NCI-H69 (cell line): ENCODE measurements at places on chromosomes 7 and 10.
A peak's percentile ranks its signal among the peaks of the same experiment; 100 is the strongest.

- DNase-seq: no peak
Measured at GRCh38 chr7:27438881-27439589, 196.4 kb downstream of the EVX1 start.

DNA sequence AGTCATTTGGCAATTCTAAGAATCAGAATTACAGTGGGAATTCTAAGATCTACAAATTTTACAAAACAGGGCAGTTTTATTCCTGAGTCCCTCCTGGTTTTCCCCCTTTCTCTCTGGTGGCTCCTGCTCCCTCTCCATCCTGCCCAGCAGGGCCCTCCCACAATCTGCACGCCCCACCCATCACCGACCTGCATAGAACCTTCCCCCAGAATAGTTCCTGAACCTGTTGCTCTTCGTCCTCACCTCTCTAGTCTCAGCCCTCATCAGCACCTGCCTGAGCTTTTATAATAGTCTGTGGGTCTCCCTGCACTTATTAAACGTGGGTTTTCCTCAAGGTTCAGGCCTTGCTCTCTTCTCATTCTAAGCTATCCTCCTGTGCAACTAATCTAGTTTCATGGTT lies 49.1 kb upstream of the MNX1 start:
- DNase-seq: no peak

GRCh38 chr10:21084700-21085099 lies 187.6 kb upstream of the NEBL start:
- no peak for DNase-seq

DNA sequence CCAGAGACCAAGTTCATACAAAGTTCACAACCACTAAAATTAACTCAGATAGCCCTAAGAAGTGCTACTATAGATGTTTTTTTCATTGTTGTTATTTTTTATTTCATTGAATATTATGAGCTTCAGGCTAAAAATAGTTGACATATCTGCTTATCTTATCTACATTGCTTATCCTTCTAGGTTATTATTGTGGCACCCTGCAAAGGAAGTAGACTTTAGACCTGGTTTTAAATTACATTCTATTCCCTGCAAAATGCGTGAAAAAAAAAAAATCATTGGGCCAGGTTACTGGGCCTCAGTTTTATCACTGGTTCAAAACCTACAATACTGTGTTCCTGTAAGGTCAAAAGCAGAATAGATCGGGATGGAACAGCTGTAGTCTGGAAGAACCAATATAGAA lies 811.0 kb downstream of the GRM8 start:
- DNase-seq: no peak

GRCh38 chr7:2805213-2805944 lies 38.7 kb downstream of the GNA12 start:
- DNase-seq: no peak

- peak; percentile 100 for DNase-seq
Measured at GRCh38 chr7:30162622-30163124, 27.9 kb downstream of the MTURN start.
